ENCODE measurements at places on chromosomes 16 and 17.

GRCh38 chr17:65062171-65062915 is 5.8 kb upstream of the GNA13 start:
- ATAC-seq, result peak; percentile 53

GRCh38 chr17:37493249-37494027 is 3.7 kb downstream of the DUSP14 start:
- no peak for ATAC-seq

- no peak for ATAC-seq
Observed at GRCh38 chr16:56747486-56748045, 17.6 kb downstream of the NUP93 start.

DNA sequence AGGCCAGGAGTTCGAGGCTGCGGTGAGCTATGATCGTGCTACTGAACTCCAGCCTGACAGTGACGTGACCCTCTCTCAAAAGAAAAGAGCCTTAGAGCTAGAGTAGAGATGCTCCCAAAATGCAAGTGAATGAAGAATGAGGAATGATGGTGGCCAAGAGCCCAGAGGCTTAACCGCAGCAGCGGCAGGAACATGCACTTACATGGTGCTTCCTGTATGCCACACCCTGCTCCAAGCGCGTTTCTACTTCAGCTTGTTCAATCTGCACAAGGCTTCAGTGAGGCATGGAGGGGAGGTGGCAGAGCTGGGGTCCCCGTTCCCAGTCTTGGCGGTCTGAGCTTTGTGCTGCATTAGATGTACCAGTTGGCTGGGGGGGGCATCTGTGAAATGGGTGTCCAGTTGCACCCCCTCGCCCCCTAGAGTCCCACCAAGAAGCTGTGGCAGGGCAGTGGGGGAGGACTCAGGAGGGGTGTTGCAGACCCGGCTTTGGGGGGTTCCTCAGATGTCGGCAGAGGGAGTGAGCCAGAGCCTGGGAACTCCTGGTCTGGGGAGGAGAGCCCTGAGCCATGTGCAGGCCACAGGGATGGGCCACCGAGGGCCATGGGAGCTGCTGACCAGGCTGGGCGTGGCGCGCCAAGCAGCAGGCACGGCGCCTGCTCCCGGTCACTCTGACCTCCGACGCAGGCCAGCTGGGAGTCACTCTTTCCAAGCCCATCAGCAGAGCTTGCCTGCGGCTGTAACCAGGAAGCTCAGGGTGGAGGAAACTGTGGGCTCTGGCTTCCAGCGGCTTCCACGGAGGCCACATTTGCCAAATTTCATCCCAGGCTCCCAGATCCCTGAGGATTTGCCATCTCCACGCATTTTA is 260.1 kb downstream of the PARN start:
- peak; percentile 72 for ATAC-seq

- peak; percentile 65 for ATAC-seq
Observed at GRCh38 chr17:4130715-4131114, 12.1 kb downstream of the ZZEF1 start.

DNA sequence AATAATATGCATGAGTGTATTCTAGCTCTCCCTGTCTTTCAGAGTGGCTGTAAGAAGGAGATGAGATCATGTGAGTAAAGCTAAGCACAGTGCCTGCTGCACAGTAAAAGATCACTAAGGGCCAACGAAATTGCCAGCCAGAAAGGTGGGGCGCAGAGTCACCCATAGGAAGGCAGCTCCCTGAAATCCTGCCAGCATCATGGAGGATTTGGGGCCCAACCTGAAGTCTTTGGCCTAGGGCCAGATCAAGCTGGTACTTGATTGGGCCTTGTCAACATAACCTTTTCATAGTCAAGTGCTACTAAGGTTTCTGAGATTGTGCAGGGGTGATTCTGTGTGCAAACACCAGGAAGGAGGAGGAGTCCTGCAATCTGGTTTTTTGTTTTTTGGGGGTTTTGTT is 16.5 kb downstream of the SCNN1B start:
- ATAC-seq, result no peak

DNA sequence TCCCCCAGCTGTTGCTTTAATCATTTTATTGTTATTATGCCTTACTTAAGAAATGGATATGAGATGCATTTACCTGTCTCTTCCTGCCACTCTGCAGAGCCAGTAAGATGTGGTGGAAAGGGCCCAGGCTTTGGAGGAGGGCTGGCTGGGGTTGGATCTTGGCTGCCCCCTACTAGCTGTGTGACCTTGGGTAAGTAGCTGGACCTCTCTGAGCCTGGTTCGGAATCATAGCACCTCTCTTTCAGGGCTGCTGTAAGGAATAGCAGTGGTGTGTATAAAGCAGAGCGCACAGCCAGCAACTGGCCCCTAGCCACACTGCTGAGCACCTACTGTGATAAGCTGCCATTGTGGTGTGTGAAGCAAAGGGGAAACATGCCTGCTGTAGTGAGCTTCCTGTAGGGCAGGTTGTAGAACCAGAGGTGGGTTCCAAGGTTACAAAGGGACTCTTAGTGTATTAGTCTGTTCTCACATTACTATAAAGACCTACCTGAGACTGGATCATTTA is 23.9 kb downstream of the MAPT start:
- no peak for ATAC-seq

GRCh38 chr16:15825750-15826305 is 31.0 kb downstream of the MYH11 start:
- ATAC-seq, result no peak

DNA sequence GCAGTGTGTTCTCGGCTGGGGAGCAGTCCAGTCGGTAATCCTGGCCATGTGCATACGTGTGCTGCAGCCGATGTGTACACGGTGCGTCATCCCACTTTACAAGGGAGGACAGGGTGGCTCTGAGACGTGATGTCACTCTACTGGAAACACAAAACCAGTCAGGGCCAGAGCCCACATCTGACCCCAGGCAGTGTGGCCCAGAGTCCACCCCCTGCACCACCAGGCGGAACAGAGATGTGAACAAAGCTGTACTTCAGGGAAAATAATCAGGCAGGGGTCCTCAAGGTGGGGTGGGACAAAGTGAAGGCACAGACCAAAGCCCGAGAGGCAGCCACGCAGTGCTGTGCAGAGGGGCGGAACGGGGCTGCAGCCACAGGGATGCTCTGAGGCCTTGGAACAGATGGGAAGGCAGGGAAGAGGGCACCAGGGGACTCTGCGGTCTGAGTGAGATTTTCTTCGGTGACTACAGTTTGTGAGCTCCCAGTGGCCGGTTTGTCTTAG is 181.5 kb downstream of the ZNF423 start:
- ATAC-seq, result no peak

GRCh38 chr16:4698321-4699045 is 5.1 kb downstream of the NUDT16L1 start:
- no peak for ATAC-seq

- ATAC-seq, result no peak
Observed at GRCh38 chr17:49525831-49526741, 31.0 kb downstream of the NGFR start.

DNA sequence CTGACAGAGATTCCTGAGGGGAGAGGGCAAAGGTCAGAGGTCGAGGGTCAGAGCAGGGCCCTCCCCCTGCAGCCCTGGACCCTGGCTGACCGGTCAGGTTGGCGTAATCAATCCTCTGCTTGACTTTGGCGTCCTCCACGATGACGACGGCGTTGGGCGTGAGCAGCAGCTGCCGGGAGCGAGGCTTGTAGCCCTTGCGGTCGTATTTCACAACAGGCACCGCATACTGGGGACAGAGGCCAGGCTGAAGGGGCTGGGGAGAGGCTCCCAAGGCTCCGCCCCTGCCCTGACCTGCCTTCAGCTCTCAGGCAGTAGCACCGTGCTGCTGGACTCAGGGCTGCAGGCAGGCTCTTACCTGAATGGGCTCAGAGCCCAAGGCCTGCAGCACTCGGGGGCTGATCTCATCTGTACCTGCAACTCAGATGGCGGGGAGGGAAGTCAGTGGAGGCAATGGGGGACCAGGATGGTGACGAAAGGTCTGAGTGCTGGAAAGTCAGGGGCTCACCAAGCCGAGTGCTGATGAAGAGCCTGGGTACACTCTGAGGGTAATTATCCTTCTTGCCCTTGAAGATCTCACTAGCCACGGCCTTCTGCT is 12.0 kb upstream of the CRK start:
- ATAC-seq, result peak; percentile 72

GRCh38 chr16:17468611-17469010 is 2.1 kb downstream of the XYLT1 start:
- no peak for ATAC-seq

GRCh38 chr16:70161350-70161749 is 12.2 kb upstream of the CLEC18C start:
- ATAC-seq, result no peak

- ATAC-seq, result peak; percentile 92
Observed at GRCh38 chr16:20806168-20807050, at the start of the genes ERI2 and REXO5. TSS of gene ERI2 (minus strand) at chr16:20806472. CDS start at chr16:20806430, 42 bp downstream. TSS of gene REXO5 (plus strand) at chr16:20806527. CDS start at chr16:20806954, 427 bp downstream.

DNA sequence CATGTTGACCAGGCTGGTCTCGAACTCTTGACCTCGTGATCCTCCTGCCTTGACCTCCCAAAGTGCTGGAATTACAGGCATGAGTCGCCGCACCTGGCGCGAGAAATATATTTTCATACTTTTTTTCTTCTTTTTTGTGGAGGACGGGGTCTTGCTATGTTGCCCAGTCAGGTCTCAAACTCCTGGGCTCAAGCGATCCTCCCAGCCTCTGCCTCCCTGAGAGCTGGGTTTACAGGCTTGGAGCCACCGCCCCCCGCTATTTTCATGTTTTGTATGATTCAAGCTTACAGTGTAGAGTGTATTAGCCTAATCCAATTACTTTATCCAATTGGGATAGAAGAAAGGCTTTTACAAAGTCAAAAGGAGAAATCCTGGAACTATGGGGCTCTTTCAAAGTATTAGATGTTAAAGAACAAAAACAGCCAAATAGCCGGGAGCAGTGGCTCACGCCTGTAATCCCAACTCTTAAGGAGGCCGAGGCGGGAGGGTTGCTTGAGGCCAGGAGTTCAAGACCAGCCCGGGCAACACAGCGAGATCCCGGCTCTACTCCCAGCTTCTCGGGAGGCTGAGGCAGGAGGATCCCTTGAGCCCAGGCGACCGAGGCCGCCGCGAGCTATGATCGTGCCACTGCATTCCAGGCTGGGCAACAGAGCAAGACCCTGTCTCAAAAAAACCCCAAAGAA is 1.4 kb upstream of the MAP1LC3B start:
- no peak for ATAC-seq

GRCh38 chr16:1924095-1924494 is 5.9 kb upstream of the HS3ST6 start:
- ATAC-seq, result no peak

- ATAC-seq, result no peak
Observed at GRCh38 chr16:68275611-68276191, 11.4 kb downstream of the SLC7A6 start.

GRCh38 chr16:19354371-19354770 is 63.3 kb upstream of the TMC5 start:
- ATAC-seq, result no peak

- ATAC-seq, result no peak
Observed at GRCh38 chr17:45951941-45952340, 47.1 kb upstream of the STH start.

- ATAC-seq, result no peak
Observed at GRCh38 chr16:59611556-59611955, 877.4 kb upstream of the GOT2 start.

GRCh38 chr16:81645266-81645694 is 133.8 kb upstream of the PLCG2 start:
- ATAC-seq, result peak; percentile 89

DNA sequence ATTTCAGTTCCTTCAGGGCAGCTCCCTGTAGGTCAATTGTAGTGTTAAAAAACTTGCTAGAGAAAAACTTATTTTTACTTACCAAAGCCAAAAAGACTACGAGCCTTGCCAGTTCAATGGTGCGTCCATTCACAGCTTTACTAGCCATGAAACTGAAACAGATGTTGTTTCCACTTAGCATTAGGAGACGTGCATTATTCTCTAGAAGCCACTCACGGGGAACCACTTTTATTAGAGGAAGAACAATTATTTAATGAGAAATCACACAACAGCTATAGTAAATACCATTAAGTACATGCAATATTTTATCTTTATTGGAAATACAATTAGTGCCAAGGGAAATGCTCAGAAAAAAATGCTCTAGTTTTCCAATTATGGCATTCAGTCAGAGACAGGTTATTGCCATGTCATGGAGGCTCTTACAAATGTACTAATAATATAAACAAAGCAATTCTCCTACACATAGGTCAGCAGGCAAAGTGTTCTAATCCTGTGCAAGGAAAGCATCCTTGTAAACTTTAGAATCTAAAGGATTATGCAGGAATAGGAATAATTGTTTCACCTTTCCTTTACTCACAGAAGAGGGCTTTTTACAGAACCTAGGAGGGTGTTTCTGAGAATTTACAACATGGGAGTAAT is 17.4 kb downstream of the LASP1NB start:
- ATAC-seq, result no peak

- ATAC-seq, result no peak
Observed at GRCh38 chr17:61783556-61784304, 79.6 kb downstream of the BRIP1 start.

DNA sequence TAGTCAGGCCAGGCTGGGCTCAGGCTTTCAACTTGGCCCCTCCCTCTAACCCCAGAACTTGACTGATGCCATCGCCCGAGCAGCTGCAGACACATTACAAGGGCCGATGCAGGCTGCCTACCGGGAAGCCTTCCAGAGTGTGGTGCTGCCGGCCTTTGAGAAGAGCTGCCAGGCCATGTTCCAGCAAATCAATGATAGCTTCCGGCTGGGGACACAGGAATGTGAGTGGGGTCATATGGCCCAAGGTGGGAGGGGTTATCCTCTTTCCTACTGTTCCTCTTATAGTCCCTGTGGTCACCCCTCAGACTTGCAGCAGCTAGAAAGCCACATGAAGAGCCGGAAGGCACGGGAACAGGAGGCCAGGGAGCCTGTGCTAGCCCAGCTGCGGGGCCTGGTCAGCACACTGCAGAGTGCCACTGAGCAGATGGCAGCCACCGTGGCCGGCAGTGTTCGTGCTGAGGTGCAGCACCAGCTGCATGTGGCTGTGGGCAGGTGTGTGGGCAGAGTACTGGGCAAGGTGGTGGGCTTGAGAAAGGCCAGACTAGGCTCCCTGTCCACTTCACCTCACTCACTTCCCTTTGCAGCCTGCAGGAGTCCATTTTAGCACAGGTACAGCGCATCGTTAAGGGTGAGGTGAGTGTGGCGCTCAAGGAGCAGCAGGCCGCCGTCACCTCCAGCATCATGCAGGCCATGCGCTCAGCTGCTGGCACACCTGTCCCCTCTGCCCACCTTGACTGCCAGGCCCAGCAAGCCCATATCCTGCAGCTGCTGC is 2.1 kb upstream of the NRN1L start:
- no peak for ATAC-seq

- no peak for ATAC-seq
Observed at GRCh38 chr17:19723964-19724363, 7.6 kb upstream of the SLC47A2 start.

- peak; percentile 48 for ATAC-seq
Observed at GRCh38 chr17:69142175-69142802, 594 bp upstream of the ABCA6 start.

DNA sequence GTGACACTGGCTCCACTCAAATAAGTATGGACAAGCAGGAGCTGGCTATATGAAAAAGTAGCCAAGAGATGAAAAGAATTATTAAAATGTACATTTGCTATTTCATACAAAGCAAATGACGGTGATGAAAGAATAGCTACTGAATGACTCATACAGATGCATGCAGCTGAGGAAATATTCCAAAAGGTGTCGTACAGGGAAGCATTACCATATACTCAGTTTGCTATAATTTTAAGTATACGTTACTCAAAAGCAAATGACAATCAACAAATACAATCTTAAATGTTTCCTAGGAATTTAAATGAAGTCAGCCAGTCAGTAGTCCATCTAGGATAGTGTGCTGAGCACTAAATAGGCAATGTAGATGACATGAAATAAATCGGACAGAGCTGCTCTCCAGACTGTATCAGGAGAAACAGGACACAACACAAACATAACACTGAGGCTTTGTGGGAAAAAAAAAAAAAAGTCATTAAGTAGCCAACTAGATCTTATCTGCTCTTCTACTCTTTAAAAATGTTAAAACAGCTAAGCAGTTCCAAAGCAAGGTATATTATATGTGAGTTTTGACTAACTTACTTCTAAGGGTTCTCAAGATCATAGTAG is 65.0 kb downstream of the NCOR1 start:
- ATAC-seq, result no peak

Data from gastroesophageal sphincter (tissue), 4 donors.